Activated naive CD4-positive, alpha-beta T cell (primary cell): ENCODE measurements at places on chromosomes 5 and 9.

GRCh38 chr9:107534510-107535078, 45.0 kb upstream of the KLF4 start:
- DNase-seq = no peak

- no peak for DNase-seq
Observed at GRCh38 chr9:115992834-115993233, 160.8 kb upstream of the PAPPA start.

- DNase-seq = no peak
Observed at GRCh38 chr5:171848486-171848885, 62.9 kb downstream of the SMIM23 start.

DNA sequence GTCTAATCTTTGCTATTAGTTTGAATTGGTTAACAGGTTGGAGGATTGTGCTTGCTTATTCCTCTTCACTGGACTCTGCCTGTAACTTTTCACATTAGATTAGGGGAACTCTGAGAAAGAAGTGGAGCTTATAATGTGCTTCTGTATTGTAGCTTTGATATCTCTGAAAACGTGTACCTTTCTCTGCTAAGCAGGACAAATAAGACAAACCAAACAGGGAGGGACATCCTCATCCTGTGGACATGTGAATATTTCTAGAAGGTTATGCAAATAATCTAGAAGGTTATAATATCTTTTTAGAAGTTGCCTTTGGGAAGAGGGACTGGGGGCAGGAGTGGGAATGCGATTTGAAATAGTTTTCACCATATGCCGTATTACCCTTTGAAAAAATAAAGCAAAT, 11.7 kb downstream of the IQGAP2 start:
- no peak for DNase-seq
